ENCODE measurements at places on chromosomes 13 and 19.

GRCh38 chr19:46254776-46255175, 25.2 kb downstream of the IGFL1 start:
- DNase-seq, result no peak

DNA sequence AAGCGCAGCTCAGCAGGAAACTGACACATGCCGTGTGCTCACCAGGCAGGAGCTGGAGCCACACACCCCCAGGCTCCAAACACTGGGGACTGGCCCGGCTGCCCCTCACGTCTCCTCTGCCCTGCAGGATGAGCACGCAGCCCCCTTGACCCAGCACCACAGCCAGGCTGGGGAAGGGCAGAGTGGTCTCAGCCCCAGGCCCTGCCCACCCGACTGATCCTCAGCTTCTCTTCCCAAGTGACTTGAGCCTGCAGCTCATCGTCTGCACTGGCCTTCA, 20.3 kb downstream of the GRTP1 start:
- DNase-seq, result no peak

DNA sequence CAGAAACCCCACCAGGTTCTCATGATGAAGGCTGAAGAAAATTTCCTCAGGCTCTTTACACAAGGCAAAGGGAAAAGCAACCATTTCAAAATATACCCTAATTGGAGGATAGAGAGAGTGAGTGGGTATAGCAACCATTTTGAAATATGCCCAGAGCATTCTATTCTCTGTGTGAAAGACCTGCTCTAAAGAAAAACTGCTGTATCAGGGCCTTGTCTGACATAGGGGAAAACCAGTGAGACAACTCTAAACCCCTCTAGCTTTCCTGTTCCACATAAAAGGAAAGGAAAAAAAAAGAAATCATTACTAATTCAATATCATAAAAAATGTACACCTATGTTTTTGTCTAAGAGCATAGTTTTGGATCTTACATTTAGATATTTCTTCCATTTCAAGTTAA, 42.3 kb downstream of the TPTE2 start:
- DNase-seq, result no peak

DNA sequence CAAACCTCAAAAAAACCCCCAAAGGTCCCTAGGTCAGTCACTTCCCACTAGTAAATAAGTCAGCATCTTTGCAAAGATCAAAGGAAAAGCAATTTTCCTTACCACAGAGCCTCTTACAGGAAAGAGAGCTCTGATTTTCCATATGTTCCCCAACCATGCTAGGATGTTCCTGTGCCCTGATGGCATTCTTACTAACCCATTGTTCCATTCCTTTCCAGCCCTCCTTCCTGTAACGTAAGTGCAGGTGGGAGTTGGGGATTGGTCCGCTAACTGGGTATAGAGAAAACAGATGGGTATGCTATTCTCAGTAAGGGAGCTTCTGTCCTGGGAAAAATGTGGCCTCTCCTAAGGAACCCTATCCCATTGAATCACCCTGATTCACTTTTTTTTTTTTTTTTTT, 14.3 kb downstream of the DPRX start:
- no peak for DNase-seq

GRCh38 chr19:6713773-6714692, 6.4 kb downstream of the C3 start:
- DNase-seq, result no peak

GRCh38 chr19:10927730-10928562, 493 bp downstream of the YIPF2 start:
- DNase-seq, result no peak

DNA sequence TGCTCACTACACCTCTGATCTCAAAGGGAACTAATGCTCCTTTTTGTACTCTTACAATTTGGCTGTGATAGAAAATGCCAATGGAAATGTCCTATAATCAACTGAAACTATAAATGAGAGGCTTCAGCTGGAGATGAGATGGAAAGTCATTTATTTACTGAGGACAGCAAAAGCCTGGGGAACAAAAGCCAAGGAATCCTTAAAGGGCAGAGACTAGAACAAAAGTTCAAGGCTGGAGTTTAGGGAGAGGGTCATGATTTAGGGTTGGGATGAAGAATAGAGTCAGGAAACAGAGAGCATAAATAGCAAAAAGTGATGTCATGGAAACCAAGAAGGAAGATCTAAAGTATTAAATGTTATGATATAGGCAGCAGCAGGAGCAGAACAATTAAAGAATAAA, 401.1 kb downstream of the FGF14 start:
- no peak for DNase-seq

GRCh38 chr19:34667349-34668076, 9.4 kb downstream of the SCGB2B2 start:
- no peak for DNase-seq

- DNase-seq, result no peak
Observed at GRCh38 chr19:19162495-19162894, 7.6 kb downstream of the MEF2B start.

DNA sequence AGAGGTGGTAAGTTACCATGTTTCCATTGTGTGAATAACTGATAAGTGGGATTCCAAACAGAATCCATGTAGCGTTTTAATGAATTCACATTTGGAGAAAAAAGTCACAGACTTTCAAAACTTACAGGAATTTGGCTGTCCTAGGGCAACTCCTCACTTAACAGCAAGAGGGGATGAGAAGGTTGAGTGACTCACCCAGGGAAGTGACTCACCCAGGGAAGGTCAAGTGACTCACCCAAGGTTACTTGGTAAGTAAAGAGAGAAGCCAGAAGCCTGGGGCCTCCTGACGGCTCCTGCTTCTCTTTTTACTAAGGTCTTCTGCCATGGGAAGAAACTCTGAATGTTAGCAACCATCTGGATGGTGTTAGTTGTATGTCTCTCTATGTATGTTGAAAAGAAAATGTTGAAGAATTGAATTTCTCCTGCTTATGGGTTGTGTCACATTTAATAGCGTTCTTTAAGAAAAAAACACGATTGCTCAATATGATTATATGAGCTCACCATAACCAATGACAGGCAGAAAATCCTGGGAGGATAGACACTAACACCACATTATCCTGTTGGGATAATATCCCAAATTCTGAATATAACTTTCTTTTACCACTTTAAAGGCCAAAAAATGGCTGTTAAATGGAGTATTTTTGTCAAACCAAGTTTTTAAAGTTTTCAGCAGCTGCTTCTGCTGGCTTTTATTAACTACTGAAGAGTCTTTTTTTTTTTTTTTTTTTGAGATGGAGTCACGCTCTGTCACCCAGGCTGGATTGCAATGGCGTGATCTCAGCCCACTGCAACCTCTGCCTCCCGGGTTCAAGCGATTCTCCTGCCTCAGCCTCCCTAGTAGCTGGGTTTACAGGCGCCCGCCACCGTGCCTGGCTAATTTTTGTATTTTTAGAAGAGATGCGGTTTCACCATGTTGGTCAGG, 195.6 kb downstream of the GGACT start:
- DNase-seq, result peak; percentile 91

DNA sequence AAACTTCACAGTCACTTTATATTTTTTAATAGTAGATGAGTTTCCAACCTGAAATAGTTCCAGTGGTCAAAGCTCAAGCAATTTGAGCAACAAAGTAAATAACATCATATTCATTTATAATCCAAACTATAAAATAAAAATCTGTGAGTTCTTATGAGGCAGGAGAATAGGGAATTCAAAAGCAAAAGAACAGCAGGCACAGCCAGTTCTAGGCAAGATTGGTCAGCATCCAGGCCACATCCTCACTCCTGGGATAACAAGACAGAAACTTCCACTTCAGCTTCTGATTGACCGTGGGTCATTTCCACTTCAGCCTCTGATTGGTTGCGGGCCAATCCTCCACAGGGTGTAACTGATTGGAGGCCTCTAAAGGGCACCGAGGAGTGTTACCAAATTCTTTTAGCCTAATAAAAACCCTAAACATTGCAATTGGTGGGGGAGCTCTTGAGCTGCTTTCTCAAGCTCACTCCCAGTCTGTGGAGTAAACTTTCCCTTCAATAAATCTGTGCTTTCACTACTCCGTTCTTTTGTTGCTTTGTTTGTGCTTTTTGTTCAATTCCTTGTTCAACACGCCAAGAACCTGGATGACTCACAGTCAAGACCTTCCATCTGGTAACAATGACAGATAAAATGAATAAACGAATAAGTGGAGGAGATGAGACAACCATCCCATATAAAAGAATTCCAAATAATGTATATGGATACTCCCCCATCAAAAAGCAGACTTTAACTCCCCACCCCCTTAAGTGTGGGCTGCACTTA, 42.6 kb upstream of the AMER2 start:
- no peak for DNase-seq

DNA sequence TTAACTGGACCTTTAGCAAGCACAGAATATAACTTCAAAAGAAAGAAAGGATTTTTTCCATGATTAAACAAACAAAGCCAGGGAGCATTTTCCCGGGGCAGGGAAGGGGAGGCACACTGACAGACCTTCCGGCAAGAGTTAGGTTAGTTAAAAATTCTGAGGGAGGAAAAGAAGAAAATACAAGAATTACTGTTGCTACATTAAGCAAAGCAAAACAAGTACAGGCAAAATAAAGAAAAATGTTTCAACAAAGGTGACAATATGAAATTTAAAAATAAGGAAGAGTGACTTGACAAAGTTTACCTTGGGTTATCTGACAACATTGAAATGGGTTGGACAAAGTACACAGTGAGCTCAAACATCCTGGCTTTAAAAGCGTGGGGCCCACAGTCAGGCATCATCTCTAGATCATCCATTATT, 51.5 kb downstream of the KLF12 start:
- DNase-seq, result no peak

DNA sequence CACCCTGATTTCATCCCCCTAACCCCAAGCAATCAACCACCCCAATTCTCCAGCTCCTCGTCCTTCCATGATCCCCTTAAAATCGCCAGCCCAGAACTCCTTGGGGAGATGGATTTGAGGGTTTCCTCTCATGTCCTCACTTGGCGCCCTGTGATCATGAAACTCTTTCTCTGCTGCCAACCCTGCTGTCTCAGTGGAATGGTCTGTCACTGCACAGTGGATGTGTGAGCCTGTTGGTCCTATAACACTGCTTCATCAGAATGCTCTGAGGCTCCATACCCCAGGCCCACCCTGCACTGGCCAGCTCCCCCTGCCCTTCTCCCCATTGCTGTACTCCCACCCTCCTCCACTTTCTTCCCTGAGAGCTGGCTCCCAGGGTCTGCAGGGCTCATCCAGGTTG, 12.6 kb upstream of the ZNF792 start:
- DNase-seq, result no peak

GRCh38 chr13:109281017-109281902, 505.1 kb downstream of the IRS2 start:
- no peak for DNase-seq

- no peak for DNase-seq
Observed at GRCh38 chr13:90414691-90415596, 932.5 kb upstream of the MIR17HG start.

- no peak for DNase-seq
Observed at GRCh38 chr19:30391052-30391451, 18.9 kb downstream of the ZNF536 start.

DNA sequence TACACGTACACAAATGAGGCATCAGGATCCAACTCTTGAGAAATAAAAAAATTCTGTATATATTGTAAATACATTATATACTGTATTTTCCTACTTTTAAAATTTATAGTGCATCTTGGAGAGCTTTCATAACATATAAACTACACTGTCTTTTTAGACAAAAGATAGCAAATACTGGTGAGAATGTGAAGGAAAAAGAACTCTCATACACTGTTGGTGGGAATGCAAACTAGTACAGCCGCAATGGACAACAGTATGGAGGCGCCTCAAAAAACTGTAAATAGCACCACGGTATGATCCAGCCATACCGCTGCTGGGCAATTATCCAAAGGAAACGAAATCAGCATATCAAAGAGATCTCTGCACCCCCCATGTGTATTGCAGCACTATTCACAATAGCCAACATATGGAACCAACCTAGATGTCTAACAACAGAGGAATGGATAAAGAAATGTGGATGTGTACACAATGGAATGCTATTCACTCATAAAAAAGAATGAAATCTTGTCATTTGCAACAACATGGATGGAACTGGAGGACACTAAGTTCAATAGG, 292.4 kb downstream of the EFNB2 start:
- DNase-seq, result no peak

GRCh38 chr13:74816737-74817136, 665.2 kb downstream of the TBC1D4 start:
- DNase-seq, result no peak

DNA sequence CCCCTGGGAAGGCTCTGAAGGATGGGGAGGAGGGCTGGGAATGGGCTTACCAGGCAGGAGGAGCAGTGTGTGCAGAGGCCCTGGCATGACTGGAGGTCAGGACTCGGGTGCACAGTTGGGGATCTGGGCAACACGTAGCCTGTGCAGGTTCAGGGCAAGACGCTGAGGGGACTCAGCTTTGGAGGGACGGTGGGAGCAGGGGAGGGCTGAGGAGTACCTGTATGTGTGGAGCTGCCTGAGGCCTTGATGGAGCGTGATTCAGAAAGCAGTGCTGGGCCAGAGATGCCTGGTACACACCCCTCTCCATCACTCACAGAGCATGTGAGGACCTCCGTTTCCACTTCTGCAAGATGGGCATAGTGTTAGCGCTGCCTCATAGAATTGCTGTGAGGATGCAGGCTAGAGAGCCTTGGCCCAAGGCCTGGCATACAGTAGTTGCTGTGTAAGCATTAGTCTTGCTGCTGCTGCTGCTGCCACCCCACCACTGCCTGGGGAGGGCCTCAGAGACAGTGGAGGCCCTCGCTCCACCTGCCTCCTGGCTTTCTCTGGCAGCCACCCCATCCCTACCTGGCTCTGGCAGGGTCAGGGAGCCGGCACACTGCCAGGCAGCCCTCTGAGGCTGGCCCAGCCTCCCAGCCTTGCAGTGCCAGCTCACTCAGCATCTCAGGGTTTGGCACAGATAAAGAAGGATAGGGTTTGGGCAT, 2.4 kb downstream of the PAK4 start:
- DNase-seq, result no peak

DNA sequence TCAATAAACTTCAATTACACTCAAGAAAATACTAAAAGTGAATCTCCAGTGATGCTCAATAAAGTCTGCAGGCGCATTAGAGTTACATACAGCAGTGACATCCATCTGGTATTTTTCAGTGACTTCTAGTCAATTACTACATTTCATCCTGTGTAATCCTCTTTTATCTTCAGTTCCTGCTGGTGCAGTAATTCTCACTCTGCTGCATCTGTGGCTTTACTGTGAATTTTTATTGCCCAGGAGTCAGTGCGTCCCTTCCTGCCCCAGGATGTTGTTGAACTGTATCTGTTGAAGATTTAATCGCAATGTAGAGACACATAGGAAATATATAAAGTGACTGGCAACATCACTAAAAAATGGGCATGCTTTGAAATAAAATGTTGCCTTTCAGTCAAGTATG, 196.3 kb upstream of the TMTC4 start:
- no peak for DNase-seq

- DNase-seq, result no peak
Observed at GRCh38 chr19:3193256-3194105, 7.8 kb downstream of the NCLN start.

GRCh38 chr19:38023671-38024541, 116.9 kb downstream of the SIPA1L3 start:
- DNase-seq, result no peak

GRCh38 chr19:38409631-38410133, 6.8 kb downstream of the FAM98C start:
- no peak for DNase-seq

- DNase-seq, result no peak
Observed at GRCh38 chr13:70732611-70733010, 624.4 kb upstream of the KLHL1 start.

GRCh38 chr13:41545432-41545707, 88.0 kb downstream of the RGCC start:
- DNase-seq, result no peak
